Activated CD4-positive, alpha-beta T cell treated with anti-CD3 and anti-CD28 coated beads, Interleukin-2, amount 10 ng/mL, durations not matched to agents 7 days and 5 days (primary cell): ENCODE measurements at places on chromosomes 7 and 10.

DNA sequence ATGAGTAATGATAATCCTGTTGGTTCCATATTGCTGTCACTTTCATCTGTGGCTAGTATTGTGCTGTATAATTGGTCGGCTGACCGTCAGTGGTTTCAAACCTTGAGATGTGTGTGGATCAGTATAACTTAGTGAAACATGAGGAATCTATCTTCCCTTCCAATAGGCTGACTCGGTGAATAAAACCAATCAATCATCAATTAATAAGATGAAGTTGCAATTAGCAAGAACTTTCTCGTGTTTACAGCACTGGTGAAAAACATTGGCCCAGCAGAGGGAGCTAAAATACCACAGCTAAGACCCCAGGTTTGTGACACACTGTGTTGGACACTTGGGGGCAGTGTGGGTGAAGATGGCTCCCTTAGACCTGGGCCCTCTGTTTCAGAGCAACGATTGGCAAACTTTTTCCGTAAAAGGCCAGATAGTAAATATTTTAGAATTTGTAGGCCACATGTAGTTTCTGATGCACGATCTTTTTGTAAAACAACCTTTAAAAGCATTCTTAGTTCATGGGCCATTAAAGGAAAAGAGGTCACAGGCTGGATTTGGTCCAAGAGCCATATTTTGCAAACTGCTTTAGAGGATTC, 47.8 kb downstream of the STRA8 start:
- peak; percentile 88 for DNase-seq

DNA sequence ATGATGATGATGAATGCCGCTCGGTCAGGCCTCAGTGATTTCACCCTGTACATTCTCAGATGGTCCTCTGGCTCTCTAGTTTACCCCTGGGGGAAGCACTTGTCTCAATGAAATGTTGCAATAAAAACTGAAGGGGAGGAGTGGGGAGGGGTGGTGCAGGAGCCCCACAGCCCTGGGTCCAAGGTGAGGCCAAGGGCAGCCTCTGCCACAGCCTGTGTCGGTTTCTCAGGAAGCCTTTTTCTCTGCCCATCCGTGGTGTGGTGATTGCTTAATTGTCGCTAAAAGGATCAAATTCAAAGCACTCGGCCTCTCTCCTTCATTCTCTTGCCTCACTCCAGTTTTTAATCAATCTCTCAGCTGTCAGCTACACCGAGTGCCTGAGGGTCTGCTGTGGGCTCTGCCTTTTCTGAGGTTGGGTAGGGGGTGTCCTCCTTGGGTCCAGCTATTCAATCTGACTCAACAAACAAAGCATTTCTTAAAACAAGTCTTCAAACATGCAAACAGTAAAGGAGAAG, 39.1 kb upstream of the HSPA12A start:
- no peak for DNase-seq

GRCh38 chr7:154409703-154410311, 357.6 kb downstream of the DPP6 start:
- peak; percentile 8 for DNase-seq

DNA sequence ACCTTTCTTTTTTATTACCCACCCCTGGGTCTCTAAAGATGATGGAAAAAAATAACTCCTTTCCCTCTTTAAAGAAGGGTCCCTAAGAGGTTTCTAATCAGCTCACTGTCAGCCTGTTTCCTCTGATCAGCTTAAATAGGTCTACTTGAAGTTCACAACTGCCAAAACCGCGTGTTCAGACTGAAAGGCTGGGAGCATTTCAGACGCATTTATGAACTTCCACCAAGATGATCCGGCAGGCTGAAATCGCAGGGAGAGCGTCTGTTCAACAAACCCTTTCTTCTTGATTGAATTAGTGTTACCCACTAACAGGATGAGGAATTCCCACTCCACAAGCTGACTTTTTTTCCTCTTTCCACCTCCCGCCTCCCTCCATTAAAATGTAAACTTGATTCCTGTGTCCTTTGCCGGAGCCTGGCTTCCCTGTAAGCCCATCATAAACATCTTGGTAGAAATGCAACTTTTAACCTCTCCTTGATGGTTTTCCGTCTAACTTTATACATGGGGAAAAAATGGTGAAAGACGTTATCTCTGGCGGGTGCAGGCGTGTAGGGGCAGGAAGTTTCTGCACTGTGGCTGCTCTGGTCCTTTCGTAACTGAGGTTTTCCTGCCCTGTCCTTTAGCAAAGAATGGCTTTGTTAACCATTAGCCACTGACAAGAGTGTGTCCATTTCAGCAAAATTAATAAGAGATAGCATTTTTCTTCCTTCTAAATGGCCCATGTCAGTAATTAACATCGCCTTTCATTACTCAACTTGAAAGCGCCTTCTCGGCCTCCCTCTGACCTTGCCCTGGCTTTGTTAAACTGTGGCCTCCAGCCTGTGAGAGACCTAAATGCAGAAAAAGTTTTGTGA, 130.7 kb downstream of the BAMBI start:
- DNase-seq, result no peak

GRCh38 chr10:93154531-93154930, 80.8 kb downstream of the CYP26A1 start:
- DNase-seq, result no peak

DNA sequence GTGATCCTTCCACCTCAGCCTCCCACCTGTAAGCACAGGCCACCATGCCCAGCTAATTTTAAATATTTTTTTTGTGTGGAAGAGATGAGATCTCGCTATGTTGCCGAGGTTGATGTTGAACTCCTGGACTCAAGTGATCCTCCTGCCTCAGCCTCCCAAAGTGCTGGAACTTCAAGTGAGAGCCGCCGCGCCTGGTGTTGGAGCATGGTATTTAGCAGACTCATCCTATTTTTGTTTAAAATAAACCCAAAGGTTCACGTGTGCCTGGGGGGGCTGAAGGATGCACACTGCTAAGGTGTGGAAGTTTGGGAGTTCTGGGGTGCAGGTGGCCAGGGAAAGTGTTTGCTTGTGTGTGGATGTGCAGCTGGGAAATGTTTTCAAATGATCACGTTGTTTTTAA, 18.1 kb downstream of the PDGFA start:
- DNase-seq, result no peak

- DNase-seq, result peak; percentile 61
These were observed 11.0 kb downstream of the RASGEF1A start for GRCh38 chr10:43255634-43256431.

DNA sequence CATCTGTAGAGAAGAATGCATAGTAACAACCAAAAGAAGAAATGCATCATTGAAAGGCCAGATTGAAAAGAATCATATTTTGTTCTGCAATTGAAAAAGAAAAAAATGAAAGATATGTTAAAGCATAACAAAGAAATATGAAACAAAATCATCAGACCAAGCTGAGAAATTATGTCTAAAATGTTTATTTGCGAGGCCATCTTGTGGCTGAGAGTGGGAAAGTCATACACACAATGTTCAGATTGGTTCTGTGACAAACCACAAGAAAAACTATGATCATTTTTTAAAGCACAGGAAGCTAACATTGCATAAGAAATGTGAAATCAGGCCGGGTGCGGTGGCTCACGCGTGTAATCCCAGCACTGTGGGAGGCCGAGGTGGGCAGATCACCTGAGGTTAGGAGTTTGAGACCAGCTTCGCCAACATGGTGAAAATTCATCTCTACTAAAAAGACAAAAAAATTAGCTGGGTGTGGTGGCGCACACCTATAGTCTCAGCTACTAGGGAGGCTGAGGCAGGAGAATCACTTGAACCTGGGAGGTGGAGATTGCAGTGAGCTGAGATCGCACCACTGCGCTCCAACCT, 36.6 kb downstream of the ABCB5 start:
- DNase-seq, result no peak

DNA sequence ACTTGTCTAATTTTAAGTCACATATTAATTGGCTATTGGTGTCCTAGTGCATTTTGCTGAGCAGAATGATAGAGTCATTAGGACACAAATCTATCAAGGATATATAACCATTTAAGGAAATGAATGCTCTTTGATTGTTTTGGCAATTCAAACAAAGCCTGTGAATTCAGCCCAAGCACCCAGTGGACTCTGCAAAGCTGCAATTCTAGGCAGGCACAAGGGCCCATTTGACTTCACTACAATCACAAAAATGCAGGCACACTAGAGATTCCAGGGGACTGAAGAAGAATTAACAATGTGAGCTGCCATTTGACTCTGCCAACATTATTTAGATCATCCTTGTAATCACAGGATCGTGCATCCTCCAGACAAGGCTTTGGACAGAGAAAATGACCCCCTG, 544.2 kb upstream of the PHF14 start:
- no peak for DNase-seq

GRCh38 chr7:47217570-47218360, 364.1 kb downstream of the TNS3 start:
- no peak for DNase-seq
